ENCODE measurements at places on chromosomes 12 and 14.

DNA sequence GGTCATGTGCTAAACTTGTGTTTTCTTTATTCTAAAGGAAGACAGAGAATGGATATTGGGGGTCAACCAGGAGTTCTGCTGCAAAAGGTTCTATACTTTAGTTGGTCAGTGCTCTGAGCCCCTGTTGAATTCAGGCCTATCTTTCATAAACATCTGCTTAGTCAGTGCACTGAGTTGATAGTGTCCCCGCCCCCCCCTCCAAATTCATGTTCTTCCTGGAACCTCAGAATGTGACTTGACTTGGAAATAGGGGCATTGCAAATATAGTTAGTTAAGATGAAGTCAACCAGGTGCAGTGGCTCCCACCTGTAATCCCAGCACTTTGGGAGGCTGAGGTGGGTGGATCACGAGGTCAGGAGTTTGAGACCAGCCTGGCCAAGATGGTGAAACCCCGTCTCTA, 23.3 kb downstream of the CHST11 start:
- DNase-seq: no peak

GRCh38 chr12:68180792-68181744, 21.5 kb upstream of the IFNG start:
- DNase-seq: no peak

- peak; percentile 16 for DNase-seq
Measured at GRCh38 chr14:22375321-22375930, 213.6 kb downstream of the DAD1 start.

GRCh38 chr12:126093908-126094307, 1028.7 kb downstream of the AACS start:
- DNase-seq: no peak

Data from NCI-H524 treated with DMSO at 0.1 percent for 48 hours (cell line).